WERI-Rb-1 (cell line): ENCODE measurements at places on chromosomes 12 and 14.

GRCh38 chr14:59688224-59689170 lies 111.9 kb upstream of the CCDC175 start:
- DNase-seq: peak; percentile 77

GRCh38 chr12:58509116-58509885 lies 411.0 kb downstream of the LRIG3 start:
- no peak for DNase-seq

DNA sequence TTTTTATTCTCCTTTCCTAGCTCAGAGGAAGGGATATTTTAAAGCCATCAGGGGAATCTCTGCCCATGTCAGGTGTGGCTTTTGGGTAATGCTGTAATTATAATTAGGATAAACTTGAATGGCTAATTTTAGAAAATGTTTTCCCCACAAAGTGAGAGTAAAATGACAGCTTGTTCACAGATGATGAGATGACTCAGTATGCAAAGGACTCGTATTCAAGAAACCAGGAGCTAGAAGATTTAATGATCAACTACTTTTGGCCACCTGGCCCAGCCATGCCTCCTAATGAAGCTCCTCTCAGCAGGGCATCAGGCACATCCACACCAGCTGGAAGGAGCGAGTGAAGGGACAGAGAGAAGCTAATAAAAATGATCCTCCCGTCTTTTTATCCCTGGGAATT lies 29.0 kb upstream of the PLEKHG7 start:
- DNase-seq: no peak

DNA sequence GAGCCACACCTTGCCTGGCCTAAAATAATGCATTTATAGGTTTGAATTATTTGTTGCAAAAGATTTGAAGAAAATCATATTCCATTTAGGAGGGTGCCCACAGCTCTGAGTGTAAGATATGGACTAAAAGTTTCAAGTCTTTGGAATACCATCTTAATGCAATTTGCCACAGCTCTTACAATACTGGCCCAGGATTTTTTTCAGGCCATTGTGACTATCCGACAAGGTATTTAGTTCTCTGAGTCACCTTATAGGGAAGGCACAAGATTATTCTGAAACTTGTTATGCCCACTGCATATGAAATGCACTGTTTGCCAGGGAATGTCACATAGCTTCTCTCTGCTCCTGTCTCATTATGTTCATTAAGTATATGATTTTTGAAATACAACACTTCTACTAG lies 29.6 kb upstream of the SLC6A13 start:
- DNase-seq: no peak

- DNase-seq: no peak
Measured at GRCh38 chr12:49335955-49336644, 888 bp downstream of the C1QL4 start.

- DNase-seq: no peak
Measured at GRCh38 chr14:36724162-36724561, 62.5 kb downstream of the PAX9 start.

DNA sequence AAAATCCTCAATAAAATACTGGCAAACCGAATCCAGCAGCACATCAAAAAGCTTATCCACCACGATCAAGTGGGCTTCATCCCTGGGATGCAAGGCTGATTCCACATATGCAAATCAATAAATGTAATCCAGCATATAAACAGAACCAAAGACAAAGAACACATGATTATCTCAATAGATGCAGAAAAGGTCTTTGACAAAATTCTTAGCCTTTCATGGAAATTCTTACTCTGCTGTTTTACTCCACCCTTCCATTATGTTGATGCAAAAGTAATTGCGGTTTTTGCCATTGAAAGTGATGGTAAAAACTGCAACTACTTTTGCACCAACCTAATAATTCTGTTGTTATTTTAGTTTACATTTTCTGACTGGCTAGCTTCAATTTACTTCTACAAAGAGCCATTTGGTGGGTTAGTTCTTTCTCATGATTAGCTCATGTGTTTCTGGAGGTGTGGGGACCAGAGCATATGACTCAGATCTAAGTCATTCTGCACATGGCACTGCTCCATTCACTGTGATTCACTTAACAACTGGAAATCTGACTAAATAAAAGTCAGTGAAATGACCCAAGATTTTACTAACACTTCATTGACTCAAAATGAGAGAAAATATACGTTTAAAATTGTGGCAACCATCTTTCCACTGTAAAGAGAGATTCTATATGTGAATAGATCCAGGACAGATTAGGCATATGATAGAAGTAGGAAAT lies 99.9 kb downstream of the TMTC3 start:
- no peak for DNase-seq

DNA sequence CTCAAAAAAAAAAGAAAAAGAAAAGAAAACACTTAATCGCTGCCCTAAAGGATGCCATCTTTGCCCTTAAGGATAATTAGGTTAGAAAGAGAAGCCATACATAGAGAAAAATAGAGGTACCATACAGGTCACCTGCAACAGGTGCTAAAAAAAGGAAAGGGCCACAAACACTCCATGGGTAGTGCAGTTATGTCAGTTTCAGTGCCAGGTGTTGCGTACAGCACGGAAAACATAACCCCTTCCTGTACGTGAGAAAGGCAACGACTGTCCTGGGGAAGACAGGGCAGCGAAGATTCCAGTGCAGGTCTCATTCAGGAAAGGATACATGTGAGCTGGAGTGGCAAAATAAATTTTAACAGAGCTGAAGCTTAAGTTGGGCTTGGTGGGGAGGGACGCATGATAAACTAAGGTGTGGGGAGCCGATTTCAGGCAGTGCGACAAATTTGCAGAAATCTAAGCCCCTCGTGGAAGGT lies 553 bp upstream of the DAZAP2 start:
- DNase-seq: no peak

DNA sequence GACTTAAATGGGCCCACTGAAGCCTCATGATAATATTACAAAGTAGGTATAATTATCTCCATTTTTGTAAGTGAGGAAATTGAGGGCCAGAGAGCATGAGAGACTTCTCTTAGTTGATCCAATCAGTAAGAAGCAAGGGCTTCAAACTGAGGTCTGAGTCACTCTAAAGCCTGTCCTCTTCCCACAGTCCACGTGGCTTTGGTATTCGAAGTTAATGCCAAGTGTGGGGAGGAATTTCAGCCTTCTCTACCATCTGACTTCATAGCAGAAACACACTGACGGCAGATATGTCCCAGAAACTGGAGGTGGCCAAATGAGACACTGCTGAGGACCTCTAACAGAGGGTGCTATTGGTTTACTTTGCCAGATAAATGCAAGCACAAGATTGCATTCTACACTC lies 114.4 kb upstream of the OVCH1 start:
- no peak for DNase-seq

GRCh38 chr12:112261559-112261958 lies 120.7 kb downstream of the HECTD4 start:
- DNase-seq: peak; percentile 17

DNA sequence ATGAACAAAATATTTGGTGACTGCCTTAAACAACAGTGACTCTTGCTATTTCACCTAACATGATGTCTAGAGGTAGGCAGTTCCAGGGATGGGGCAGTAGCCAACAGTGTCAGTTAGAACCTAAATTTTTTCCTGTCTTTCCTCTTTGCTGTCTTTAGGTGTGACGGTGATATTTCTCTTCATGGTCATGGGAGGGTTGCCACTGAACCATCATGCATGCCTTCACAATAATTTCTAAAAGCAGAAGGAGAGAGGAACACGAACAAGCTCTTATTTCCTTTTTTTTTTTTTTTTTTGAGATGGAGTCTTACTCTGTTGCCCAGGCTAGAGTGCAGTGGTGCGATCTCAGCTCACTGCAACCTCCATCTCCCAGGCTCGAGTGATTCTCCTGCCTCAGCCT lies 2.4 kb downstream of the CCDC63 start:
- no peak for DNase-seq

DNA sequence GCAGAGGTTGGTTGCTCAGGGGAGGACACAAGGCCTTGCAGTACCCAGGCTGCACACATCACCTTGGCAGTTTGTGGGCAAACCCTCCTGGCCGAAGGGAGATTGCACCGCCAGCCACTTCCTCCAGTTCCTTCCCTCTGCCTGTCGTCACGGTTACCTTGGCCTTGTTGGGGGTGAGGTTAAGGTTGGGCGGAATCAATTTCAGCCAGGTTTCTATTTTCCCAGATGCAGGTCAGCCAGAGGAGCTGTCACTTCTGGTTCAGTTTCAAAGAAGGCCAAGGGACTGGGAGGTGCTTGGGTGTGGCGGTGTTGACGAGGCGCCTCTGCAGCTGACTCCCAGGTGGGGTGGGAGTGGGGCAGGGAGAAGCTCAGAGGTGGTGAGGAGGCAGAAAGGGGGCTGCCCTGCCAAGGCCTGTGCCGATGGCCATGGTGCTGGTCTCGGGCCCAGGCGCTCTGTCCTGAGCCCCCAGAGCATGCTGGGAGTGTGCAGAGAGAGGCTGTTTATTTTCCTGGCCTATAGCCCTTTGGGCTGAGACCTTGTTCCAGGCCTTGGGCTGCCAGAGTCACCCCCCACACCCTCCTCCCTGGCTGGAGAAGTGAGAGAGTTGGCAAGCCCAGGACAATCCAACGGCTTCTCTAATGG lies 31.4 kb downstream of the JDP2 start:
- DNase-seq: no peak

- no peak for DNase-seq
Measured at GRCh38 chr14:24848102-24848790, 201.7 kb downstream of the STXBP6 start.

DNA sequence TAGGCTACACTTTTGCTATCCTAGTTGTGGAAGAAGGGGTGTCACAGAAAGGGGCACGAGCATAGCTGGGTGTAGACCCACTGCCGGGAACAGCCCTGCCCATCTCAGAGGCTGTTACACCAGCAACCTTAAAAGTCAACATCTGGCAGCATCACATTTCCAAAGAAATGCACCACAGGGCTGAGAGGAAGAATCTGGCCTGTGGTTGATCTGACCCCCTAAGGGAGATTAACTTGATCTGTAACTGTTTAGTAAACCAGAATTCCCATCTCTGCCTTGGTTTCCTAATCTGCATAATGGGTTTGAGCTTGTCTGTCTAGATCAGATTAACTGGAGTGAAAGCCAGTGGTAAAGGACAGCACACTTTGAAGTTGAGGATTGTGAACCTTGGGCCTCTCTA lies 1.3 kb downstream of the LRP1-AS start:
- no peak for DNase-seq

- DNase-seq: no peak
Measured at GRCh38 chr14:24766434-24766833, 132.4 kb upstream of the GZMB start.

DNA sequence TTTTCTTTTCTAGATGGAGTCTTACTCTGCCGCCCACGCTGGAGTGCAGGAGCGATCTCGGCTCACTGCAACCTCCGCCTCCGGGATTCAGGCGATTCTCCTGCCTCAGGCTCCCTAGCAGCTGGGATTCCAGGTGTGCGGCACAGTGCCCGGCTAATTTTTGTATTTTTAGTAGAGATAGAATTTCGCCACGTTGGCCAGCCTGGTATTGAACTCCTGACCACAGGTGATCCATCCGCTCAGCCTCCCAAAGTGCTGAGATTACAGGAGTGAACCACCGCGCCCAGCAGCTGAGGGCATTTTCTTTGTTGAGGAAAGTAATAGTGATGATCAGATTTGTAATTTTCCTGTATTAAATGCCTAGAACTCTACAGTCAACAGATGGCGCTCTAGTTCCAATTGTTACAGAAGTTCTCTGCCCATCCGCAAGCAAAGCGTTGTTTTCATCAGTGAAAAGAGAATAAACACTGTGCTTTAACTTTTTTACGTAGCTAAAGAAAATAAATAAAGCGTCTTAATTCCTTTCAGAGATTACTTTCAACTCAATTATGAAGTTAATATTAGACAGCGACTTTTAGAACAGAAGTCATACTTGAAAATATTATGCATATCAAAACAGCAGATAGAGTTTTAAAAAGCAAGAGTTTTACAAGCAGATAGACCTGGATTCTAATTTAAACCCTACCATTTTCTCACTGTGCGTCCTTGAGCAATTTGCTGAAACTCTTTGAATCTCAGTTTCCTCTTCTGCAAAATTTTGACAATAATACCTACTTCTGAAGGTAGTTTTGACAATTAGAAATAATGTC lies 335.1 kb downstream of the DUSP6 start:
- DNase-seq: peak; percentile 26

DNA sequence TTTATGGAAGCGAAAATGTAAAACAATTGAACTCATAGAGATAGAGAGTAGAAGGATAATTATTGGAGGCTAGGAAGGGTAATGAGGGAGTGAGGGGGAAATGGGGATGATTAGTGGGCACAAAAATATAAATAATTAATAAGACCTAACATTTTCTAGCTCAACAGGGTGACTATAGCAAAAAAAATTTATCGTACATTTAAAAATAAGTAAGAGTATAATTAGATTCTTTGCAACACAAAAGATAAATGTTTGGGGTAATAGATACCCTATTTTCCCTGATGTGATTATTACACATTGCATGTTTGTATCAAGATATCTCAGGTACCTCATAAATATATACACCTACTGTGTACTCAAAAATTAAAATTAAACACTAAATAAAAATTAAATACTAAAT lies 1070.0 kb downstream of the LRFN5 start:
- no peak for DNase-seq

DNA sequence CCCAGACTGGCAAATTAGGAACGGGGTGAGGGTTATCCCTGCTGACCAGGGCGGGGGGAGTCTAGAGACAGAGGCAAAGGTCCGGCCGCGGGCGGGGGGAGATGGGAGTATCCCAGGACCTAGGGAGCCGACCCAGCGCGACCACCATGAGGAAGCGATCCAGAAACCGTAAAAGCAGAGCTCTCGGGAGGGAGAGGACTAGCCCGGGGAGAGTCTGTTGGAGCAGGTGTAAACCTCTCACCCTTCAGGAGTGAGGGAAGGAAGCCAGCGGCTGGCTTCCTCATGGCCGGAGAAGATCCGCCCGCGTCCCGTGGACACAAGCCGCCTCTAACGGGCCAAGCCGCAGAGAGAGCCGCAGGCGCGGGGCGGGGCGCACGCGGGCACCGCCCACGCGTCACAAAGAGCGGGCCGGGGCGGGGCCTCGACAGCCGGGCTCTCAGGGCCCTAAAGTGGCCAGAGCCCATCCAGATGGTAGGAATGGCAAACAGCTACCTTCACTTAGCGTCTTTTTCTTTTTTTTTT lies at the start of gene ACRBP:
ACRBP (minus strand) TSS at position 350 of the 522 bp plus-strand sequence; CDS start at position 284, 66 bp downstream.
- DNase-seq: no peak

- DNase-seq: no peak
Measured at GRCh38 chr12:84891106-84891838, 21.3 kb downstream of the SLC6A15 start.
